ENCODE measurements at places on chromosomes 4 and X. TPM values are rescaled to one million over a fixed set of nuclear protein-coding genes. Genes with fewer than 3 reads are reported as not detected.

NAP1L2 gene
- 8.6 TPM for polyA plus RNA-seq

IL13RA2 gene
- polyA plus RNA-seq = 0.48 TPM

TRIM60 gene
- not detected for polyA plus RNA-seq

NSUN7 gene
- 2.2 TPM for polyA plus RNA-seq

OTC gene
- 0.18 TPM for polyA plus RNA-seq

NXF2 gene
- polyA plus RNA-seq = not detected

SORCS2 gene
- polyA plus RNA-seq = 2.1 TPM

POU3F4 gene
- polyA plus RNA-seq = not detected

METTL14 gene
- 5.9 TPM for polyA plus RNA-seq

IL2 gene
- polyA plus RNA-seq = not detected

SLITRK4 gene
- polyA plus RNA-seq = 0.38 TPM

NEIL3 gene
- not detected for polyA plus RNA-seq

FRMPD3 gene
- 0.05 TPM for polyA plus RNA-seq

MAGEB2 gene
- polyA plus RNA-seq = not detected

MRFAP1L1 gene
- 73.4 TPM for polyA plus RNA-seq

All from right cardiac atrium (tissue), 5 donors.